ENCODE measurements at places on chromosomes 5 and 9.

DNA sequence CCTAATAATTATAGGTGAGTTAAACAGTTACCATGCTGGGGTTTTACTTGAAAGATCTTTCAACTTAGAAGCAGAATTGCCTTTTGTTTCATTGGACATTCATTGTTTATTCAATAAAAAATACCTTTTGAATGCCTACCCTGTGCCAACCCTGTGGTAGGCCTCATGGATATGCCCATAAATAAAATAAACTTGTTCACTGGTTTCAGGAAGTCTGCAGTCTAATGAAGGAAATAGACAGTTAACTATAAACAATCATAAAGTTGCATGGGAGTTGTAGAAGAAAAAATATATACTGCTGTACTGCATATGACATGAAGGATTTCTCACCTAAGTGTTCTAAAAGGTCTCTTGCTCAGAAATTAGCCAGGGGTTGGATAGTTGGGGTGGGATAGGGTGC, 5.3 kb upstream of the GPR21 start:
- no peak for DNase-seq

- DNase-seq, result no peak
Measured at GRCh38 chr9:91037511-91038482, 236.2 kb downstream of the SYK start.

DNA sequence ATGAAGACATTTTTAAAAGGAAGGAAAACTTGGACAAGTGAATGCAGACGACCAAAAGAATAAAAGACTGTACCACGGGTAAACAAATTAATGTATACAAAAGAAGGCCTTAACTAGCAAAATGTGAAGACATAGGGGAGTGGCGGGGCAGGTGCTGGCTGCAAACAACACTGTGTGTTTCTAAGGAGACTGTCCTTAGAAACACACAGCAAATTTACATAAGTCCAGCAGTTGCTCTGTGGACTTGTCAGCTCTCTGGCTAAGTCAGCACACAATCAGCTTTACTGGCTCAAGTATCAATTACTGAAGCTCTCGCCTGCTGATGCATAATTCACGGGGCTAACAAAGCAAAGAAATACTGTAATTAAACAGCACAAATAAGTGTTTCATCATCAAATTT, 24.8 kb downstream of the PTBP3 start:
- no peak for DNase-seq

DNA sequence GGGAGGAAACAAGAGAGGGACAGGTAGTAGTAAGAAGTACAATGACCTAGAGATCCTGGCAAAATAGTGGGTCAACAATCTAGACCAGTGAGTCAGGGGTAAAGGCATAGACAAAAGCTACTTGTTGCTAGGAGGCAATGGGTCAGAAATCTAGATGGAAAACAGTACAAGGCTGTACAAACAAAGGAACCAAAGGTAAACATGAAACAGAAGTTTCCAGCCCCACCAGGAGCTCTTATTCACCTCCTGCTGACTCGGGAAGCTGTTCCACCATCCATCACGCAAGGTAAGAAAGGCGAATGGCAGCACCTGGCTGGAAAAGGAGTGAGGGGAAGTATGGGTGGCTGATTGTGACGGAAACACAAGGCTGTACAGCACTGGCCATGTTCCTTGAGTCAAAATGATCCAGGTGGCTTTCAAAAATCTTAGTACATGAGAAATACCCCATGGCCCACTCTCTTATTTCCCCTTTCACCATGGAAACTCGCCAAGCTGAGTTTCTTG, 70.5 kb upstream of the RAI14 start:
- no peak for DNase-seq

- DNase-seq, result no peak
Measured at GRCh38 chr5:35198686-35199085, 31.6 kb downstream of the PRLR start.

- DNase-seq, result no peak
Measured at GRCh38 chr5:53019320-53019719, 30.2 kb downstream of the ITGA2 start.

DNA sequence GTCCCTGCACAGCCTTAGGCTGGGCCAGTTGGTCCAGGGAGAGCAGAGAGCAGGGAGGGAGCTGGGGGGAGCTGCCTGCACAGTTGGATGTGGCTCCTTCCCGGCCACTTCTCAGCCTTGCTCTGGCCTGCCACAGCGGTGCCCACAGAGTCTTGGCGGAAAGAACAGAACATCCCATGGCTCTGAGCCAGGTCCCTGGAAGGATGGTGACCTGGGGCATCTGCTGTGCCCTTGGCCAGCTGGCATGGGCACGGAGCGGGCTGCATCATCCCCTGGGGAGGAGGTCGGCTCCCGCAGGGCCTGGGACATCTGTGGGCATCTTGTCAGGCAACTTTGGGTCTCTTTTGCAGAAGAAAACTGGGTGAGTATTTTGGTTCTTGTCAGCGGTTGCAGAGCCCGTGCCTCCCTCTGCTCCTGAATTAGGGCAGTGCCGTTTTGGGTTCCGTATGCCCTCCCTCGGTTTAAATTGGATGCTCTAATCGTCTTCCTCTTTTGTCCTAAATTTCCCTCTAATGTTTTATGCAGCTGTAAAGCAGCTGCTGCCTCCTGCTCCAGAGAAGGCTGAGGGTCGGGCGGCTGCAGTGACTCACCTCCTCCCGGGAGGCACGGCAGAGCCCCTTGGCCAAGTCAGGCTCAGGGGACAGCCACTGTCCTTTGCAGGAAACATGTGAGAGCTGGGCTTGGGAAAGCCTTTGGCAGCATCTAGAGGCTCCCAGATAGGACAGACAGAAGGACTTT, 10.5 kb upstream of the NACC2 start:
- DNase-seq, result no peak

DNA sequence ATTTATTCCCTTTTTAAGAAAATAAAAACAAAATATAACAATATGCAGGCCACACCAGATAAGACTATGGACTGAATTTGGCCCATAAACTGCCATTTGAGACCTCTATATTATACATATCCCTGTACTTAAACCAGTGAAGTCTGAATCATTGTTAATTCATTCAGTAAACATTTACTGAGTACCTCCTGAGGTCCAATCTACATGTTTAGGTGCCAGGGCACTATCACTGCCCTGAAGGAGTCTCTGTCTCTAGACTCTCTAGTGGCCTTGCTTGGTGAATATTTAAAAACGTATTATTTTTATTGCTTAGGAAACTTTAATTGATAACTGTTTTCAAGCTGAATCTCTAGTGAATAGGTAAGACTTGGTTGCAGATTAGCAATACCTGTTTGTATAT, 74.7 kb upstream of the ELL2 start:
- no peak for DNase-seq

- peak; percentile 53 for DNase-seq
Measured at GRCh38 chr5:79853028-79853427, 138.0 kb downstream of the MTX3 start.

DNA sequence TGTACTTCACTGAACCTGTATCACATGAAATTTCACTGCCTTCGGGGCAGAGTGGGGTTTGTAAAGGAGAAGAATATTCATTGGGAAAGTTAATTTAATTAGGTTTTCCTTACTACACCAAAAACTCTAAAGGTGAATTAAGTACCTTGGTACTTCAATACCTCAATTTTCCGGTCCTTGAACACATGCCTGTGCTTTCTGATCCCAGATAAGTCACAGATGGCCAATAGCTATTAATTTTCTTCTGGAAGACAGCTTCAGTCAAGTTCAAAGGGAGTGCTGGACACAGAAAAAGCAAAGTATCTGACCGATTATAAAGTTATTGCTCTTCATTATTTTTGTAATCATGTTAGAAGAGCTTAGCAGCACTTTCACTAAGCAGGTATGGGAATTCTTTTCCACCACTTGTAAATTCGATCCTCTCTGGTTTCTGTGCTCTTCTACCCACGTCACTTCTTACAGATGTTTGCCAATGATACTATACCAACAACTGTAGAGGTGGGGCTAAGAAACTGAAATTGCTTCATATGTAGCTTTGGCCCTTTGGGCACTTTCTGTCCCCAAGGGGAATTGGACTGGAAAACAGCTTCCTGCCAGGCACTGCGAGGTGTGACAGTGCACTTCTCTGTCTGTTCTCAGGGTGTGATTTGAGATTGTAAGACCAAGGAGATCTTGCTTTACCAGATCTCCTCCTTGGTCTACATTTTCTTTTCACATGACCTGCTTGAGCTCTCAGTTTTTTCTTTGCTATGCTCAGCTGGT, 164.0 kb downstream of the CCDC192 start:
- no peak for DNase-seq

GRCh38 chr9:136403538-136403914, 3.6 kb upstream of the SNAPC4 start:
- DNase-seq, result no peak

DNA sequence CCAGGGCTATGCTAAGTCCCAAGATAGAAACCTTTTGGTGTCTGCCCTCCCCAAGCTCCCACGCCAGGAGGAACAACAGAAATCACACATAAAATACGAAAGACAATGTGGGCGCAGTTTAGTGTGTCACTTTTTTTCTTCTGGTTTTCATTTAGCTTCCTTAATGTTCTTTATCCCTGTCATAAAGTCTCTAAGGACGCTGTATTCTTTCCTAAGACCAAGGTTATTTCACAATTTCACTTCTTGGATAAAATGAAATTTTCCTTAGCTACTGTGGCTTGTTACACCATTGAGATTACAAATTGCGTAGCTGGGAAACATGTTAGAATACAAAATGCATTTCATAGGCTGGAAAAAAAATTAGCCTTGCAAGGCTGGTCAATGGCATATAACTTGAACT, 85.4 kb downstream of the GLIS3 start:
- DNase-seq, result no peak

GRCh38 chr5:127441799-127442484, 75.5 kb upstream of the PRRC1 start:
- DNase-seq, result no peak

- DNase-seq, result no peak
Measured at GRCh38 chr9:22169727-22170503, 160.8 kb upstream of the CDKN2B start.

- no peak for DNase-seq
Measured at GRCh38 chr5:143019614-143020515, 249.7 kb downstream of the ARHGAP26 start.

DNA sequence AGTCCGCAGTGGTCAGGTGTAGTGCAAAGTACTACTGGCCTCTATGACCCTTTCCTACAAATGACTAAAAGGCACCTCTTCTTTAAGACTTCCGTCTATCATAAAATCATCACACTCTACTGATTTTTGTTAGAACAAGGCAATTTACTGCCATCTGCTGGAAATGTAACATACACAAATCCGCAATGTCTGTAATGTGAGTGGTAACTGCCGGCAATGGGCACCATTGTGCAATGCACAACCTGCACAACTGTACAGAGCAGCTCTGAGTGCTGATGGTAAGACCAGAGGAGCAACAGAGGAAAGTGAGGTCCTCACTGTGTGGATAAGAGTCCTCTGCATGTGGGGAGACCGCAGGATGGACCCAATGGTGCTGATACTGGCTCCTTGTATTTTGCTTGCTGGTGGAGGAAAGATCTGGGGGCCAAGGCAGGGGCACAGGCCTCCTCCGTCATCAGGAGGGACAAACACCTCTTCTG, 103.7 kb downstream of the ATPSCKMT start:
- no peak for DNase-seq

DNA sequence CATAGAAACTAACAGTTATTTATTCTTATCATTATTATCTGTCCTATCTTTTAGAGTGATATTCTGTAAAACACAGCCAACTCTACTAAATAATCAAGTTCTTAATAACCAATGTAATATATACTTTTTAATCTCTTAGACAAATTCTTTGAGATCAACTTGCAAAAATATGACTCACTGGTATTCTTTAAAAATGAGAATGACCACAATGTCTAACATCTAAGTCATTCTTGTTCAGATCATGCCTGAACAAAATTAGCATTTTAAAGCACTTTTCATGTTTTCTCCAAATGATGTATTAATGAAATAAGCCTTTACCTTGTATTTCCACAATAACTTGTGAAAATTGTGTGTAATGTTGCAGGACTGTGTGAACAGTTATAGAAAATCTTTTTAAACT, 356.9 kb upstream of the RGMB start:
- DNase-seq, result no peak

DNA sequence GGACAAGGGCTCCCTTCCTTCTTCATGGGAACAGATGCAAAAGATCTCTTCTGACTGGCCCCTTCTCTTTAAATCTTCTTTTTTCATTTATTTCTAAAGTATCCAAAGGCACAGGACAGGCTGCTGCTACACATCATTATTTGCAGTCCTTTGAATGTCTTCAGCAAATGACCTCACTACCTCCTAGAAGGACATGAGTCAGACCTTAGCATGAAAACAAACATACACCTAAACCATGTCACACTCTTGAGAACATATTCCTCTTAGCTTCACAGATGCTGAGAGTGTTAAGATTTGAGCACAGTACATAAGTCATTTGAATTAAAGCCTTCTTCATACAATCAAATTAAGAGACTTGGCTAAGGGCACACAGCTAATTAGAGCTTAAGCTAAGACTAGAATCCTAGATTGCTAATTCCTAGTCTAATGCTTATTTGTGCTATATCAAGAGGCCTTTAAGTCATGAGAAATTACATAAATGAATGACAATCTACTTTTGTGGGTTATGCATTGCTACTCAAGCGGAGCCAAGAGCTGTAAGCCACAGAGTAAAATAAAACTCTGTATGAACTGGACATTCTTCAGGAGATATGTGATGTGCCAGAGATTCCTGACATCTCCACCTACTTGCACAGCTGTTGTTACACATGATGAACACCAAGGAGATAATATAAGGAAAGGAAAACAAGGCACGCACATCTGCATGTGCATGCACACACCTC, 109.1 kb upstream of the PTGER4 start:
- DNase-seq, result no peak

GRCh38 chr9:120257483-120257882, 322.5 kb downstream of the CDK5RAP2 start:
- no peak for DNase-seq

GRCh38 chr9:6711403-6711802, 46.4 kb upstream of the KDM4C start:
- DNase-seq, result no peak

DNA sequence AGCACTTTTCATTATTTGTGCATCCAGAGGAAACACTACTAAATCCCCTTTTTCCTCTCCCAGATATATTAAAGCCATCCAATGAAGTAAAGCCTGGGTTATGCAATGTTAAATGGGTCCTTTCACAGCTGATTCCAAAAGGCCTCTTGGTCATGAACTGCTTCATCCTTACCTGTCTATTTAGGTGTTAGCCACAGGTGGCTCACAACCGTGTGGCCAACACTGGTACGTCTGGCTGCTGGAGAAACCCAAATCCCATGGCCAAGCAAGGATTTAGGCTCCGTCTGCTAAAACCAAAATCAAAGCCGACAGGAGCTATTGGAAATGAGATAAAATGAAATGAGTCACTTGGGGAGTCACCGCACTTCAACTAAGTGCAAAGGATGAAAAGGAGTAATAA, 193.9 kb downstream of the ADCY2 start:
- no peak for DNase-seq

GRCh38 chr9:132042324-132042723, 37.3 kb downstream of the MED27 start:
- no peak for DNase-seq

DNA sequence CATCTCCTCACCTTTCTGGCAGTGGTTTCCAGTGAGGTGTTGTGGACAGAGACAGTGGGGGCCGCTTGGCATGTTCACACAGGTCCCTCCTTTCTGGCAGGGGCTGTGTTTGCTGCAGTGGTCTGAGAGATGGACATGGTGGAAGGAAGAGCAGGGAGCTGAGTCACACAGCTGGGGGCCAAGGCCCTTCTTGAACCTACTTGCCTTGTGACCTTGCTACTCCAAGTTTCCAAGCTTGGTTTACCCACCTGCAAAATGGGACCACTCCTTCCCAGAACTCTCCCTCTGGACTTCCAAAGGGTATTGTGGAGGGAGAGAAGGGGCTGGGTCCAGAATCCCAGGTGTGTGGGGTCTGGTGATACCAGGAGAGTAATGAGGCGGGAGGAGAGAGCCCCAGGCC, 4.1 kb downstream of the F12 start:
- DNase-seq, result no peak

GRCh38 chr9:111258209-111258874, 71.7 kb downstream of the OR2K2 start:
- no peak for DNase-seq
